ENCODE measurements at places on chromosomes 12 and 14. TPM values are rescaled to one million over a fixed set of nuclear protein-coding genes. Genes with fewer than 3 reads are reported as not detected.

DNA sequence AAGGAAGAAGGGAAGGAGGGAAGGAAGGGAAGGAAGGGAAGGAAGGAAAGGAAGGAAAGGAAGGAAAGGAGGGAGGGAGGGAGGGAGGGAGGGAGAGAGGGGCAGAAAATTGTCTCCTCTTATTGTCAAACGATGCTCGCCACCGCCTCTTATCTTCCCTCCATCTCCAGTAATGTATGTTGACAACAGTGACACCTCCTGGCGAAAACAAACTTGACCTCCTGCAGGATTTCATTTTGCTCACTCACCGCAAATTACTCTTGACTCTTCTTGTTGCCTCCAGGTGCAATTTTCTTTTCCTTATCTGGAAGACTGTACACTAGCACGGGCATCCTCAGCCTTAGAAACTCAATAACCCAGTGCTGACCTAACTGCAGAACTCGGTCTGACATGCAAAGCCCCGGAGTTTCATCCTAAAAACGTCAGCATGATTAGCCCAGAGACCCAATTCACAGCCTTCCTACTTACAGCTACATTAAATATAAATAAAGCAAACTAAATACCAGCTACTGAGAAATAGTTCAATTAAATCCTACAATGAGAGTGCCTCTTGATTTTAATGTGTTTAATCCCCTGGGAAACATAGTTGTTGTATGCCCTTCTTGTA, 512.4 kb upstream of the TMPO start:
- H3K4me1 ChIP-seq, result no peaks in the 10 kb centered on the region
- no peak for DNase-seq

- no peak for DNase-seq
- H3K4me1 ChIP-seq, result peaks cover 12% of the 10 kb centered on the region
- no peaks in the 10 kb centered on the region for H3K27me3 ChIP-seq
- H3K36me3 ChIP-seq, result no peaks in the 10 kb centered on the region
- H3K4me3 ChIP-seq, result no peak overlapping the region
- no peak overlapping the region for H3K27ac ChIP-seq
Measured at GRCh38 chr14:55417955-55418354, 6.3 kb upstream of the ATG14 start.

- H3K4me1 ChIP-seq, result no peaks in the 10 kb centered on the region
- H3K36me3 ChIP-seq, result peaks cover 25% of the 10 kb centered on the region
- no peak for DNase-seq
- no peaks in the 10 kb centered on the region for H3K27me3 ChIP-seq
Measured at GRCh38 chr14:39396448-39396847, 35.8 kb downstream of the FBXO33 start.

DNA sequence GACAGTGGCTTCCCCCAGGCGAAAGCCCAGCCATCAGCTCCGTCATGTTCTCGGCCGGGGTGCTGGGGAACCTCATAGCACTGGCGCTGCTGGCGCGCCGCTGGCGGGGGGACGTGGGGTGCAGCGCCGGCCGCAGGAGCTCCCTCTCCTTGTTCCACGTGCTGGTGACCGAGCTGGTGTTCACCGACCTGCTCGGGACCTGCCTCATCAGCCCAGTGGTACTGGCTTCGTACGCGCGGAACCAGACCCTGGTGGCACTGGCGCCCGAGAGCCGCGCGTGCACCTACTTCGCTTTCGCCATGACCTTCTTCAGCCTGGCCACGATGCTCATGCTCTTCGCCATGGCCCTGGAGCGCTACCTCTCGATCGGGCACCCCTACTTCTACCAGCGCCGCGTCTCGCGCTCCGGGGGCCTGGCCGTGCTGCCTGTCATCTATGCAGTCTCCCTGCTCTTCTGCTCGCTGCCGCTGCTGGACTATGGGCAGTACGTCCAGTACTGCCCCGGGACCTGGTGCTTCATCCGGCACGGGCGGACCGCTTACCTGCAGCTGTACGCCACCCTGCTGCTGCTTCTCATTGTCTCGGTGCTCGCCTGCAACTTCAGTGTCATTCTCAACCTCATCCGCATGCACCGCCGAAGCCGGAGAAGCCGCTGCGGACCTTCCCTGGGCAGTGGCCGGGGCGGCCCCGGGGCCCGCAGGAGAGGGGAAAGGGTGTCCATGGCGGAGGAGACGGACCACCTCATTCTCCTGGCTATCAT, 663 bp downstream of the PTGER2 start:
- peak; percentile 90 for DNase-seq
- no peaks in the 10 kb centered on the region for H3K36me3 ChIP-seq
- peak overlapping the region; percentile 62 for H3K4me3 ChIP-seq
- peaks cover 100% of the 10 kb centered on the region for H3K4me1 ChIP-seq
- H3K27ac ChIP-seq, result peak overlapping the region; percentile 87

DNA sequence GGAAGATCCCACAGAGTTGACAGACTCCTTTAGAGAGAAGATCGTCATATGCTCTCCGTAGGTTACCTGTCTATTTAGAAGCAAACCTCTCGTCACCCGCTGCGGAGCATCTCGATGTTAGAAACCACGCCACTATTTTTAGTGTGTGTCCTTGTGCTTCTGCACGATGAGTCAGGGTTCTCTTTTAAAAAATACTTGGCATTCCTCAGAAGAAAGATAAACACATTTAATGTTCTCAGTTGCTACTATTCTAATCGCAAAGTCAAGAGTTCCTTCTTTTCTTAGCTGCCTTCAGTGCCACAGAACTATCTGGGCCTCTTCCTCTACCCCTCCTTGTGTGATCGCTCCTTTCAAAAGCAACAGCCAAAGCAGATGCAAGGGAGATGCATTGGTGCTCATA, 192.4 kb downstream of the PELI2 start:
- no peaks in the 10 kb centered on the region for H3K36me3 ChIP-seq
- H3K4me1 ChIP-seq, result no peaks in the 10 kb centered on the region
- DNase-seq, result no peak
- H3K27ac ChIP-seq, result no peak overlapping the region
- no peak overlapping the region for H3K4me3 ChIP-seq

The PRB2 gene
- not detected for total RNA-seq

The PLD4 gene
- 11.0 TPM for total RNA-seq
